Activated naive CD8-positive, alpha-beta T cell treated with anti-CD3 and anti-CD28 coated beads for 36 hours (primary cell): ENCODE measurements at places on chromosomes 5 and 9.

GRCh38 chr9:79542735-79543620, 28.8 kb upstream of the TLE4 start:
- DNase-seq: no peak

GRCh38 chr9:133168432-133168831, 4.7 kb upstream of the GBGT1 start:
- no peak for DNase-seq

- no peak for DNase-seq
These were observed 904 bp downstream of the RPL12 start for GRCh38 chr9:127450243-127450760.

GRCh38 chr5:8700671-8701070, 831.7 kb downstream of the MTRR start:
- no peak for DNase-seq

DNA sequence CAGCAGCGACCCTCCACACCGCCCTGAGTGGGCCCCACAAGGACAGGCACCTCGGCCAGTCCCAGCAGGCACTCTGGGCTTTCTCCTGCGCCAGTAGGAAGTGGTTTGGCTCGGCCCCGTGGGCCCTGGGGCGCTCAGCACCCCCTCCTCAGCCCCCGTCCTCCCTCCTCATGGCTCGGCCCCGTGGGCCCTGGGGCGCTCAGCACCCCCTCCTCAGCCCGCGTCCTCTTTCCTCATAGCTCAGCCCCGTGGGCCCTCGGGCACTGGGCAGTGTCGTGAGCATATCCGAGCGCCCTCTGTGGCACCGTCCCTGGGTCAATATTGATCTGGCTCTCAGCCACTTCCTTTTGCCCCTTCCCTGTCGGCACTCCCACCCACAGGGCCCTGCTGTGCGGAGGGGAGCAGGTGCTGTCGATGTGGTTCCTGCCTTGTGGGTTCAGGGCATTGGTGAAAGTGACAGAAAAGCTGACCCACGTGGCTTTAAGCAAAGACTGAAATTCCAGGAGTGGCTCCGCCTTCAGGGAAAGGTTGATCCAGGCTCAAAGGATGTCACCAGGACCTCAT, 5.5 kb upstream of the SCGB3A1 start:
- no peak for DNase-seq

DNA sequence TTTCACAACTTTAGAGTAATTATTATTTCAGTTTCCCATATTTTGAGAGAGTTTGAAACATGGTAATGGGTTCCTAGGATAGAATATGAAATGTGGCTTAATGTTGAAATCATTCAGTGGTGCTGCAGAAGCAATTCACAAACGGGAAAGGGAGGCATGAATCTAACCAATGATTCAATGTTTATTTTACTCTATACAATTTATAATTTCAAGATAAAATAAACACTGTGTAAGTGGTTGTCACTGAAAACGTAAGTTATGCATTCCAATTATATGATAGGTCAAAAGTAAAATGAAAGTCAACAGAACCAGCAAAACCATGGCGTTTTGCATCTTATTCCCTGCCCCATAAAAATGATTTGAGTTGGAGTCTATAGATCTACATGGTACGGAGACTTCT, 1207.1 kb upstream of the CDH18 start:
- no peak for DNase-seq

- no peak for DNase-seq
These were observed 82.5 kb upstream of the ZNF169 start for GRCh38 chr9:94176608-94177007.
